GM23248 (cell line): ENCODE measurements at places on chromosomes 2 and 18. TPM values are rescaled to one million over a fixed set of nuclear protein-coding genes. Genes with fewer than 3 reads are reported as not detected.

ALPP gene
- total RNA-seq = not detected in 2 replicates

TSN gene
- total RNA-seq = 65.7 and 79.0 TPM in 2 replicates

DNA sequence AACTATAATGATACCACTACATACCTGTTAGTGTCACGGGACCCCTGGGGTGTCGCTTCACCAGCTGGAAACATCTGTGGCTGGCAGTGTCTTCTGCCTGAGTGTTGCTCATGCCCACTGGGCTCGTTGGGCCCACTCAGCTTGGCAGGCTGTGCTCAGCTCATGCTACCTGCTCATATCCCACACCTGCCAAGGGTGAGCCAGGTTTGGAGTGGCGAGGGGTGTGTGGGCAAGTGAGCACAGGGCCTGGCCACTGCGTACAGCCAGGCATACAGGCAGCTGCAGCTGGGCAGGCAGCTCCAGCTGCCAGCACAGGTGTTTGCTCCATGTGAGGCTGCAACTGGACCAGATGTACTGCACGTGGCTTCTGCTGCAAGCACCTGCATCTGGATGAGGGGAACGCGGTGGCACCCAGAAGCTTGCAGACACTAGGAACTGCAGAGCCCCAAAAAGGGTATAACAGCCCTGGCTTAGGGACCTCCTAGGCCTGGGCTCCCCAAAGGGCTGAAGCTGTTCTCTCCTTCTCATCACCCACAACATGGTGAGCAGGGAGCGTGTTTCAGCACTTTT lies 70.1 kb downstream of the SUCLG1 start:
- DNase-seq = no peak

GRCh38 chr2:197057959-197058358 lies 131.5 kb upstream of the PGAP1 start:
- DNase-seq = no peak

DNA sequence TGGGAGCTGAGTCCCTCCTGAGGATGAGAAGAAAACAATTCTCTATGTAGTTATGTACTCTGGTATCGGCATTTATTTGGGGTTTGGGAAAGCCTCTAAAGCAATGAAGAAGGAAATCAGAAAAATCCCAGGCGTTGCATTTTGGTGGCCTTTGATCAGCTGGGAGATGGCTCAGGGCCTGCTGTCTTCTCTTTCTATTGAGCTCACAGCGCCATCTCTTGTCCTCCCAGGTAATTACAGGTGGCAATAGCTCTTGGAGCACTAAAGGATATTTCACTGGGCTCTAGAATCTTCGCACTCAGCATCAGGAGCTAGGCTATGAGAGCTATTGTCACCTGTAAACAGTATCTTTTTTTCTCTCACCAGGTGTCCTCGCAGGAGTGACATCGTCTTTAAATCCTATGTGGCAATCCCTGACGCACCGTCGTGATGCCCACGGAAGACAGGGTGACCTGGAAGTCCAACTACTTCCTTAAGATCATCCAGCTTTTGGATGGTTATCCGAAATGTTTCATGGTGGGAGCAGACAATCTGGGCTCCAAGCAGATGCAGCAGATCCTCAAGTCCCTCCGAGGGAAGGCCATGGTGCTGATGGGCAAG lies 76.1 kb upstream of the PMAIP1 start:
- DNase-seq = peak; percentile 85

RGPD4 gene
- total RNA-seq = not detected in 2 replicates

DNAH7 gene
- 0.43 and 0.89 TPM in 2 replicates for total RNA-seq

GRCh38 chr2:217077831-217078407 lies 218.1 kb upstream of the TNP1 start:
- peak; percentile 56 for DNase-seq

RTN4 gene
- total RNA-seq = 390 and 425 TPM in 2 replicates

- no peak for DNase-seq
These were observed 87.4 kb downstream of the INO80D start for GRCh38 chr2:205998583-205998982.

HAAO gene
- not detected in 2 replicates for total RNA-seq

DNA sequence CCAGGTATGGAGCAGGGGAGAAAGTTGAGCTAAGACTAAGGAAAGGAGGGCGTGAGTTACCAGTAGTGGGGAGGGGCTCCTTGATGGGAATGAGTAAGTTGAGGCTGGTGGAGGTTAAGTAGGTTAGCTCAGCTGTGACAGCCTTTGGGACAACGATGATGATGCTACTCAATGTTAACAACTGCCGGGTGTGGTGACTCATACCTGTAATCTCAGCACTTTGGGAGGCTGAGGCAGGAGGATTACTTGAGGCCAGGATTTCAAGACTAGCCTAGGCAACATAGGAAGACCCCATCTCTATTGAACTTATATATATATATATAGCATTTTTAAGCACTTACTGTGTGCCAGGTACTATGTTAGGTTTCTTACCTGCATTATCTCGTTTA lies 48.4 kb downstream of the HK2 start:
- no peak for DNase-seq

GRCh38 chr2:180203972-180204371 lies 196.9 kb upstream of the CWC22 start:
- peak; percentile 91 for DNase-seq

CCDC195 gene
- not detected in 2 replicates for total RNA-seq

SP140 gene
- total RNA-seq = not detected in 2 replicates

- no peak for DNase-seq
These were observed 750 bp upstream of the RMP24 start for GRCh38 chr18:35971661-35972196.

ALPI gene
- total RNA-seq = not detected in 2 replicates

- DNase-seq = no peak
These were observed 124.8 kb downstream of the LTBP1 start for GRCh38 chr2:33071591-33071990.

TTN gene
- not detected in 2 replicates for total RNA-seq

GRCh38 chr2:43518181-43518580 lies 77.7 kb downstream of the THADA start:
- peak; percentile 18 for DNase-seq

- DNase-seq = no peak
These were observed 1651.8 kb downstream of the DPP10 start for GRCh38 chr2:116094196-116094595.

GRCh38 chr2:74671479-74671878 lies 17.4 kb downstream of the SEMA4F start:
- DNase-seq = peak; percentile 81

HMSD gene
- total RNA-seq = not detected in 2 replicates

TSPYL6 gene
- total RNA-seq = not detected in 2 replicates

DNA sequence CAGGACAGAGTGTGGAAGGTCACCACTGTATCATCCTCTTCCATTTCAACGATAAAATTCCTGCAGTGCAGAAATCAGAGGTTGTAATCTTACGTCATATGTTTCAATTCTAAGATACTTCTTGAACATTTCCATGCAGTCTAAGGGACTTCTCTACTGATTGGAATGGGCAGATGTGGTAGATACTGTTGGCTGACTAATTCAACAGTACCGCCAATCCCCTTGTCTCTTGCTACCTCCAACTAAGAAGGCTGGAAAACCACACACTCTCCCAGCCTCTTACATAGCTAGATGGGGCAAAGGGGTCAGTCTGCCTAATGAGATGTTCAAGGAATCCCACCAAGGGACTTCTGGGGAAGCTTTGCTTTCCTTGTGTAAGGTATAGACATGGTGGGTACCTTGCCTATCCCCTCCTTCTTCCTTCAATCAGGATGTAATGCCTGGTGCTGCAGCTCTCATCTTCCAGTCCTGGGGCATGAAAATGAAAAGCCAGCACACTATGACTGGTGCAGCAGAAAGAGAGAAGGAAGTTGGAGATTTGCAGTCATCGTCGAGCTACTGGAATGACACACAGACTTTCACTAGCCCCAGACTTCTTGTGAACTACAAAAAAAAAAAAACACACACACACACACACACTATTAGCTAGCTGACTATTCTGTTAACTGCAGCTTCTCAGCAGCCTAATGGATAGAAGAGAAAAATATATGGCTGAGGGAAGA lies 84.1 kb downstream of the ALPK2 start:
- no peak for DNase-seq
